ENCODE measurements at places on chromosomes 16 and 17.

GRCh38 chr16:54953461-54953860, 22.8 kb downstream of the IRX5 start:
- DNase-seq: no peak

GRCh38 chr16:49486400-49486799, 112.8 kb downstream of the C16orf78 start:
- no peak for DNase-seq

DNA sequence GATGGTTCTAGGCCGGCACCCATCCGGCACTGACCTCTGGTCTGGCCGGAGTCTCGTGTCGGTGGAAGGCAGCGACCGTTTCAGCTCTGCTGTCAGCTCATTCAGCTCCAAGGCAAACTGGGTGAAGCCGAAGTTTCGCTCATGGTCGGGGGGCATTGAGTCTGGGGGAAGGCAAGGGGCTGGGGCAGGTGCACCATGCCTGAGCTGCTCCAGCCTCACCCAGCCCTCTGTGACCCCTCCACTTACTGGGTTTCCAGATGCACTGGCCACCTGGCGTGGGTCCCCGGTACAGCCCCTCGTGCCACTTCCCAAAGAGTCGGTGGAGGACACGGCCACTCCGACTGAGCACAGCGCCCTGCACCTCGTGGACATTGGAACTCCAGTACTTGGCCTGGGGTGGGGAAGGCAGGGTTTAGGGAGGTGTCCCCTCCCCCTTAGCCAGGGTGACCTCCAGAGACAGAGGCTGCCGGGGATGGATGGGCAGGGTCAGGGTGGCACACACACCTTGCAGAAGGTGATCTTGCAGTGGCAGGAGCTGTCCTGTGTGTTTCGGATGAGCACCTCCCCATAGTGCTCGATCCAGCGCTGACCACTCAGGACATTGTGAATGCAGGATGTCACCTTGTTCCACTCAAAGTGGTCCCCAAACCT, 12.6 kb downstream of the OSBPL7 start:
- DNase-seq: no peak

DNA sequence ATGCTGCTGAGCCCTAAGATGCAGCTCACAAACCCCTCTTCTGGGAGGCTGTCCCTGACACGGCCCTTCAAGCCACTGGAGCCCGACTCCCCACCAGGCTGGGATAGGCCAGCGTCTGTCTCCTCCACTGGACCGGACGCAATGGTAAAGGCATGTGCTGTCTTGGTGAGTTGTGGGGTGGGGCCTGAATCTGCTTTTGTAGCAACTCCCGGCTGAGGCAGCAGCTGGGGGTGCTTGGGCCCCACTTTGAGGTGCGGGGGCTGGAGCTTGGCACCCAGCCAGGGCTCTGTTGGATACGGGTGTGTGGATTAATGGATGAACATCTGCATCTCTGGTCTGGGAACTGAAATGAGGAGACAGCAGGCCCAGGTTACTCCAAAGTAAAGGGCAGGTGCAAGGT, 3.5 kb upstream of the NLRC3 start:
- DNase-seq: no peak

- DNase-seq: no peak
Observed at GRCh38 chr16:58000706-58001676, at the start of gene USB1. USB1 (plus strand) TSS chr16:58001407; CDS start chr16:58001484, 77 bp downstream.

GRCh38 chr16:87337262-87337771, 20.1 kb upstream of the C16orf95 start:
- no peak for DNase-seq

GRCh38 chr17:30232015-30232823, 3.3 kb downstream of the SLC6A4 start:
- no peak for DNase-seq

GRCh38 chr16:79592186-79592585, 8.4 kb downstream of the MAF start:
- DNase-seq: no peak

DNA sequence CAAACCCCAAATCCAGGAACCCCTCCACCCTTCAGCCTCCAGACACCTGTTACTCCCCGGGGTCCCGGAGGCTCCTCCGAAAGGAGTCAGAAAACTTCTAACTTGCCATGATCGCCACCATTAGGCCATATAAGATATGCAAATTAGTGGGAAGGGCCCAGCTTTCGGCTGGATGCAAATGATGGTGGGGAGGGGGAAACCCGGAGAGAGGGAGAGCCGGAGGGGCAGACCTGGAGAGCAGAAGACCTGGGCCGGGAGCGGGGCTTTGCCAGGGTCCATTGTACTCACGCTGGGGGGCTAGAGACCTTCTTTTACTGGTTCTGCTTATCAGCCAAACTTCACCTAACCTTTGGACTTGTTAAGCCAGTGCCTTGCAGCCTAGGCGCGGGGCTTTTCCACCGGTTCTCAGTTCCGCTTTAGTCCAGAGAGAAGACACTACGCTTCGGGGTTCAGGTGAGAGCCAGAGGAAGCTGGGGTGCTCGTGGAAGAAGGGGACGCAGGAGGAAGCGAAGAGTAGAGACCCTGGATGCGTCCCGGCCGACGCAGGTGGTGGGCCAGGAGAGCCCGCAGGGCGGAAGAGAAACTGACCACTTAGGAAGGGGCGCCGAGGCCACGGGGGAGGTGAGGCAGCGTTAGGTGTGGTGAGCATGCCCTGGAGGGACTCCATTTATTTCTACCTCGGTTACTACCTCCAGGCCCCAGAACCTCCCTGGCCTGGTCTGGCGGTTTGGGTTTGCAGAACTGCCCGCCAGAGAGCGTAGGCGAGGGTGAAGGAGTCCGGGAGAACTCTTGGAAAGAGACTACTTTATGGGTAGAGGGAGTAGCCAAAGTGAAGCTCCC, at the start of gene HNF1B:
Gene HNF1B (minus strand): TSS at position 99 of the 840 bp plus-strand sequence. CDS start 175 bp downstream, outside the sequence.
- no peak for DNase-seq

GRCh38 chr17:75319904-75320691, 30.9 kb upstream of the SLC25A19 start:
- no peak for DNase-seq

GRCh38 chr17:5797447-5798050, 213.2 kb upstream of the NLRP1 start:
- no peak for DNase-seq

Data from SIG-M5 (cell line).